ENCODE measurements at places on chromosomes 5 and 9.

- DNase-seq, result no peak
These were observed 2.9 kb downstream of the DENND4C start for GRCh38 chr9:19233344-19233743.

DNA sequence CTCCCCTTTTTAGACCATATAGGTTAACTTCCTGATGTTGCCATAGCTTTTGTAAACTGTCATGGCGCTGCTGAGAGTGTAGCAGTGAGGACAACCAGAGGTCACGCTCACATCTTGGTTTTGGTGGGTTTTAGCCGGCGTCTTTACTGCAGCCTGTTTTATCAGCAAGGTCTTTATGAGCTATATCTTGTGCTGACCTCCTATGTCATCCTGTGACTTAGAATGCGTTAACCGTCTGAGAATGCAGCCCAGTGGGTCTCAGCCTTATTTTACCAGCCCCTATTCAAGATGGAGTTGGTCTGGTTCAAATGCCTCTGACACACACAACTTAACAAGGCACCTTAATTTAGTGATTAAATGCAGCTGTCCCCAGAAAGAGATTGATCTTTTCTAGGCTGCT, 23.9 kb upstream of the KDM4C start:
- DNase-seq, result no peak

DNA sequence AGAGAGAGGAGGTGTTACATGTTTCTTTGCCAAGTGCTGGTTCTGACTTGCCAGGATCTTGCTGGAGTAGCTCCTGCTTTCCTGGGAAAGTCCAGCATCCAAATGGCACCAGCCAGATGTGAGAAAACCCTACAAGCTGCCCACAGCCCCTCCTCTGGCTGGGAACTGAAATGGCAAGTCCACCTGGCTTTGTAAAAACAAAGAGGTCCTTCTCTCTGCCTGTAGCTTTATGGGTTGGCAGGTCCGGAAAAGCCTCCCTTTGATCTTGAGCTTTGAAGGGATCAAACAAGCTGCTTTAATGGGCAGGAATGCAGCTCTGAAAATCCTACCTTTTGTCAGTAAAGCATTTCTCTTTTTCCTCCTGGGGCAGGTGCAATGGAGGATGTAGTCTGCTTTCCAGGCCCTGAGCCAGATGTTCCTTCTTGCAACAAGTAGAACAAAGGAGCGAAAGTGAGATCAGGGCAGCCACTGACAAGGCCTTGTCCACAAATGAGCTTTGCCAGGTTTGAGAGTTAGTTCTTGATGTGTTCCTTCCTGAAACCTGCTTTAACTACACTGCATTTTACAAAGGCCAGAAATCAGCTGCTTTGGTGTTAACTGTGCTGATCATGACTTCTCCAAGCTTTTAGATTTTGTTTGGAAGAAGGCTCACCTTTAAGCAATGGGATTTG, 456.7 kb downstream of the ZNF608 start:
- DNase-seq, result no peak

- peak; percentile 35 for DNase-seq
These were observed 174.0 kb downstream of the MAN2A1 start for GRCh38 chr5:109863752-109864151.

DNA sequence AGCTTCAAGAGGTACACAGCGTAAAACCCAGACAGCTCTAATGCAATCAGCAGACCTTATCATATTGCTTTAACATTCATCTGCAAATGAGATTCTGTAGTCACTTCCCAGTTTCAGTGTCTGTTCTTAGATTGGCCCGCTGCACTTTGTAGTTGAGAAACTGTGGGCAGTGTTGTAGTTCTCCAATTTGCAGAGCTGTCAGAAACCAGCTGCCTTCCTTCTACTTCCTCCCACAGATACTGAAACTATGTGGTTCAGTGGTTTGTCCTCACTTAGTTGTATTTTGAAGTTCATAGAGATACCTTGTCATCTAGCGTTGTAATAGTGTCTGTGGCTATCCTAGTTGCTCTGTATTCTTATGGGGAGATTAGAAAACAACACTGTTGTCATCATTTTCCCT, 39.6 kb upstream of the TRIM36 start:
- no peak for DNase-seq

- peak; percentile 97 for DNase-seq
These were observed 61.6 kb upstream of the ANGPTL2 start for GRCh38 chr9:127183814-127184582.

- no peak for DNase-seq
These were observed 20.1 kb upstream of the SLC36A1 start for GRCh38 chr5:151427258-151427657.

GRCh38 chr5:180784497-180785097, 18.0 kb downstream of the MGAT1 start:
- DNase-seq, result peak; percentile 88

DNA sequence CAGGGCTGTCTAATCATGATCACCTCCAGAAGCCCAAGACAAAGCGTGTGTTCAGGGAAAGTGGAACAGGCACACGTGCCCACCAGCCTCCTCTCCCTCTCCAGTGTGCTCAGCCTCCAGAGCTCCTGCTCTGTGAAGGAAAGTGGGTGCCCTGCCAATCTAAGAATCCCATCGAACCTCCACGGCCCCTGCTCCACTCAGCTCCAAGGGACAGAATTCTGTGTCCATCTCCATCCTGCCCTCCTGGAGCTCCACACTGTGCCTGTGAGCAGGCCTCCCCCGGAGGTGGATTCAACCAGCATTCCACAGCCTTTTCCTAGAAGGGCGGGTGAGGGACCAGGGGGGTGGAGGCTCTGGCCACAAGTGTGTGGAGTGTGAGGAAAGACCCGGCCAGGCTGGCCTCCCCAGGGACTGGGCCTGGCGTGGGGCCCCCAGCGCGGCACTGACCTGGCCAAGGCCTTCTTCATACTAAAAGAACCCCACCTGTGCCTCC, 6.0 kb downstream of the EEIG1 start:
- peak; percentile 80 for DNase-seq

DNA sequence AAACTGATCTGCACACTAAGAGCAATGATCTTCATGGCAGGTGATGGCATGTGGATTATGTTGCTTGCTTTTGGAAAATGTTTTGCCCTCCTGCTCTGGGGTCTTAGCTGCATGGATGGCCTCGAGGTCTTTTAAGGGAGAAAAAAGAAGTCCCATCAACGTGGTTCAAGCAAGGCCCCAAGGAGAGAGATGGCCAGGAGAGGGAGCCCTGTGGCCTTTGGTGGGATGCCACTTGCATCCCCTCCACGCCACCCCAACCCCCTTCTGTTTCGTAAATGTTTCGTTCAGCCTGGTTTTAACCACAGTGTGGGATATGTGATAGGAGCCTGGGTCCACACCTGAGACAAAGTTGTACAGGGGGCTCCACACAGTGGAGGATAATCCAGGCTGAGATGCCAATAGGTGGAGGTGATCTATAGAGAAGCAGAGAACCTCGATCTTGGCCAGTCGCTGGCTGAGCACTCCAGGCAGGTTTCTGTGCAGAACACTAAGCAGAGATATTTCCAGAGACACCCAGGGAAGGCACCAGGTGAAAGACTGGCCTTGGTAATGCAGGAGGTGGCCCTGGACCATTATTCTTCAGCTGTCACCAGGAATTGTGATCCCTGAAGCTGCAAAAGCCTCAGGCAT, 25.8 kb upstream of the FRRS1L start:
- DNase-seq, result no peak

- no peak for DNase-seq
These were observed 16.7 kb downstream of the TBC1D9B start for GRCh38 chr5:179890751-179891682.

GRCh38 chr5:172696171-172696849, 55.2 kb downstream of the NEURL1B start:
- peak; percentile 25 for DNase-seq

DNA sequence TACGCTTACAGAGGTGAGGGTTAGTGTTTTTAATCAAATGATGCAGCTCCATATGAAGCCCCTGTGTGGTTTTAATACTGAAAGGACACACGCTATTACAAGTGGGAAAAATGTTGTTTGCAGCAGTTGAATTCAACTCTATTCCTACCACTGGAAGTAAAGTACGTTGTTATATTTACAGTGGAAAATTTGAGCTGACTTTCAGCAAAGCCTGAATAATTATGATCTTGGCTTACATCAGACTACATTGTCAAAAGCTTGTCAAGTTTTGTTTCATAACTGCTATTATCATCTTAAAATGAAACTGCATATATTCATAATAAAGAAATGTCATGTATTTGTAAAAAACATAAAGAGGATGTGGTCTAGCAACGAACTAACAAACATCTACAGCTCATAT, 818.5 kb downstream of the SEMA5A start:
- DNase-seq, result peak; percentile 2

- DNase-seq, result peak; percentile 56
These were observed 62.6 kb downstream of the NEK6 start for GRCh38 chr9:124320062-124320973.

- no peak for DNase-seq
These were observed 199.5 kb downstream of the C9orf50 start for GRCh38 chr9:129421371-129421770.

- no peak for DNase-seq
These were observed 81.7 kb downstream of the KCNT1 start for GRCh38 chr9:135783540-135784245.

DNA sequence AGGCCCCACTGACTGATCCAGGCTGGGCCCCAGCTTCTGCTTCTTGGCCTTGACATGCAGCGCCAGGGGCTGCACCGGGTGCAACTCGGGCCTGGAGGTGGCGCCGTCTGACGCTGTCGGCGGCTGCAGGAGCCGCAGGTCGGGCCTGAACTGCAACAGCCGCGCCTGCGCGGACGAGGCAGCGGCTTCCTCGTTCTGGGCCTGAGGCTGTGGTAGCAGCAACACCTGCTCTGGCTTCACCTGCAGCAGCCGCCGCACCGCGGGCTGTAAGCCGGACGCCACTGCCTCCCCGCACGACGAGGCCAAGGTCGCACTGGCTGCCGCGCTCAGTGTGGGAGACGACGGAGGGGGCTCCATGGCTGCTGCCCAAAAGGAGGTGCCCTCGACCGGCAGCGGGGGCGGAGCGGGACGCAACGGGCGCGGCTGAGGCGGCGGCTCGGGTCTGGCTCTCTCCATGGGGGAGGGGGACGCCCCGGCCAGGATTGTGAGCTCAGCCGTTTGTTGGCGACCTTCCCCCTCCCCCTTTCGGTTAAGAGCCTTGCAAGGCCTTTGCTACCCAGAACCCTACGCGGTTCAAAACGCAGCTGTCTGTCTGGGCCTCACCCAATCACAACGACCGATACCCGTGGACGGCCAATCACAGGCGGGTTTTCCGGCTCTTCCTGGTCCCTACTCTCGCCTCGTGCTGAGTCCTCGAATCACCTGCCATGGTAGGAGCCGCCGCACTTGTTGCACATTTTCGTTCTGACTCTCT, 438 bp downstream of the SOX30 start:
- DNase-seq, result peak; percentile 50

DNA sequence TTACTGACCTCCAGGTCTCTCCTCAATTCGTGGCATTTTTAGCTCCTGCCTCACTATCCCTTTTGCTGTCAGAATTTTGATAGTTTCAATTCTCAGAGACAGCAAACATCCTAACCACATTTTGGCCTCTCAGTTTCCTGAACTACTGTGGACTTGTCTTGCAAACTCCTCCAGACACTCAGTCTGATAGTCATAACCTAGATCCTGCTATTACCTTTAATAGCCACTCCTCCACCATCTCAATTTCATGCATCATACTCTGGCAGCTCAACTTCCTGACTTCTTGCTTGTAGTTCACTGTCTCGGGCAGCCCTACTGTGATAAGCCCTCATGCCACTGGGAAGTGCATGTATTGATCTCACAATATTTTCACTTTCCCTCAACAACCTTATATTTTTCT, 481.8 kb upstream of the CDH18 start:
- no peak for DNase-seq

DNA sequence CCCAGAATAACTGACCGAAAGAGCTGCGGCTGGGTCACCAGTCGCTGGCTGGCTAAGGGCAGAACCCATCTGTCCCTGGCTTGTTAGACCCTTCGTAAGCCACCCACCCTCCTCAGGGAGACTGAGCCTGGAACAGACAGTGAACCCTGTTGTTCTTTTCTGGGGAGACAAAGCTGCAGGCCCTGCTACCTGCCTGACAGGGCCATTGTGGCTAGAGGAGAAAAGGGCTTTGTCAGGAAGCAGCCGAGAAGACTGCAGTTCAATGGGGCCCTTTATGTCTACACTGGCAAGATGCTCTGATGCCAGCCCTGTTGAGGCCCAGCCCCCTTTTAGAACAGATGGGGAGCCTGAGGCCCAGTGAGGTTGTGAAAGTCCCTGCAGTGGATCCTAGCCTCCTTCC, 3.7 kb upstream of the NIPAL4 start:
- DNase-seq, result no peak

DNA sequence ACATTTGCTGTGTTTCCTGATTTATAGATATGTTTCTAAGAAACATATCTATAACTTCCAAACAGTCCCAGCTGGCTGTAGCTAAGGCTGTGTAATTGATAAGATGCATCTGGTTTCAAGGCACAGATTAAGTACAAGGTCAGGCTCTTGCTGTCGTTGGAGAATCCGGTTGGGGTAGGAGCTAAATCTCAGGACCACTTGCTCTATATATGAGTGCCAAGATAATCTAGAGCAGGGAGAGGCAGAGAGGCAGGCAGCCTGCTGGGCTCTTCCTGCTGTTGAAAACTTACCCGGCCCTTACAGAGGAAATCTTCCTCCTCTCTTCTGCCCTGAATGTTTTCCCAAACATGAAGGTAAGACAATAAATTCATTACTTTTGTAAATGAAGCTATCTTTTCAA, at the start of gene C7:
Gene C7, plus strand, starts transcription at position 234 of the 400 bp plus-strand sequence. Its CDS starts 114 bp downstream, at position 348.
- no peak for DNase-seq

DNA sequence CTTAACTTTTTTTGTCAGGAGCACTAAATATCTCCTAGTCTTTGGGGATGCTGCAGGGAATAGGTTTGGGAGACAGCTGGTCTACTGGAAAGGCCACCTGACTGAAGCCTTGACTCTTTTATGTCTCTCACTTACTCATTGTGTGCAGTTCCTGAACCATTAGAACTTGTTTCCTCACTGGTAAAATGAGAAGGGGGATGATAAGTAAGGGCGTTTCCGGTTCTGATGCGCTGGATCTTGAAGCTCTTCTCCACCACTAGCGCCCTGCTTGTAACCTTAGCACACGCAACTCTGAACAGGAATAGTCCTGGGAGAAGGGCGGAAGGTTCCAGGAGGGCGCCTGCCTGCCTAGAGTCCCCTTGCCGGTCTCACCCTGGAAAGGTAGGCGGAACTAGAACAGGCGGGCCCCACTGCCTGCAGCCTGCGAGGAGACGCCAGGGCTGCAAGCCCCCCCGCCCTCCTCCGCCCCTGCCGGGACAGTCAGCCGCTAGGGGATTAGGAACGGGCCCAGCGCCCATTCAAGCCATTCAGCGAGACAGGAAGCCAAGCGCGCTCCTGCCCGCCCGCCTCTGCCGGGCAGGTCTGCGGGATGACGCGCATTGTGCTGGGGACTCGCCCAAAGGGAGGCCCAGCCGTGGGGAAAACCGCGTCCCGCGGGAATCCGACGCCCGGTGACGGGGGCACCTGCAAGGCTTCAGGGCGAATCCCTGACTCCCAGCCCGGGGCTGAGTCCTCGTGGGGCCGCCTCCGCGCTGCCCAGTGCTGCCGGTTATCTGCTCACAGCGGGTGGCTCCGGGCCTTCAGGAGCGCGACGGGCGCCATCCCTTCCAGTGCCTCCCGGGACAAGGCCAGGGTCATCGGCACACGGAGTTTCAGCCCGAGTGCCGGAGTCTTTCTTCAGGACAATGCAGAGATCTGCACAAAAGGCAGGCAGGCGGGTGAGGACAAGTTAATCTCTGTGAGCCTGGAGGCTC, 44.0 kb upstream of the XPA start:
- peak; percentile 51 for DNase-seq

All from AG10803 (cell line).